ENCODE measurements at places on chromosomes 5 and 9. TPM values are rescaled to one million over a fixed set of nuclear protein-coding genes. Genes with fewer than 3 reads are reported as not detected.

Gene LECT2
- polyA plus RNA-seq = not detected

Gene SOHLH1
- not detected for polyA plus RNA-seq

Gene PTGES2
- 49.9 TPM for polyA plus RNA-seq

Gene TMEM232
- 5.0 TPM for polyA plus RNA-seq

DNA sequence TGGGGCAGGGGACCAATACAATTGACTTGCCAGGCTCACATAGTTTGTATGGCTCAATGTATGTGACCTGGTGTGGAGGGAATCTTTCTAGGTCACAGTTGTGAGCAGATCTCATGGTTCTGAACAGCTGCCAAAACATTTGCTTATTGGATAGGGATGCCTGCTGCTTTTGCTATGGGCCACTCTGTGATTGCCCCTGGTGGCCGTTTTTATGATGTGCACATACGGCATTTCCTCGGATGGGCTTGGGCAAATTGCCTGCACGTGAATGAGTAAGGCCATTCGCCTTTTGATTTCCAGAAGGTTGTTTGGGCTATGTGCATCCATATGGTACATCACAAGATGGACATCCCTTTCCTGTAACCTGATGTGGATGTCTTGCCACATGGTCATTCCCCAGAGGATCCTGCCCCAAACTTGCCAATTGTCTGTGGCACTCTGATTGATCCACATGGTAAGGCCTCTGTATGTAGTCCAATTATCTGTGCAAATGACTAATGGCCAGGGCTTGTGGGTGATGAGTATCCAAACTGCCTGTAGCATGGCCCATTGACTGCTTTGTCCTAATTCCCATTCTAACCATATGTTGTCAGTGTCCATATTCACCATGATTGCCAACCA is 10.7 kb upstream of the SLC22A4 start:
- peak; percentile 75 for DNase-seq

GRCh38 chr9:98989036-98990000 is 45.6 kb downstream of the COL15A1 start:
- DNase-seq = peak; percentile 32

- no peak for DNase-seq
Measured at GRCh38 chr9:124973807-124974206, 32.9 kb upstream of the GOLGA1 start.

- DNase-seq = no peak
Measured at GRCh38 chr5:146188358-146188757, 5.9 kb upstream of the LARS1 start.

- peak; percentile 35 for DNase-seq
Measured at GRCh38 chr5:142568283-142568995, 117.5 kb downstream of the FGF1 start.

DNA sequence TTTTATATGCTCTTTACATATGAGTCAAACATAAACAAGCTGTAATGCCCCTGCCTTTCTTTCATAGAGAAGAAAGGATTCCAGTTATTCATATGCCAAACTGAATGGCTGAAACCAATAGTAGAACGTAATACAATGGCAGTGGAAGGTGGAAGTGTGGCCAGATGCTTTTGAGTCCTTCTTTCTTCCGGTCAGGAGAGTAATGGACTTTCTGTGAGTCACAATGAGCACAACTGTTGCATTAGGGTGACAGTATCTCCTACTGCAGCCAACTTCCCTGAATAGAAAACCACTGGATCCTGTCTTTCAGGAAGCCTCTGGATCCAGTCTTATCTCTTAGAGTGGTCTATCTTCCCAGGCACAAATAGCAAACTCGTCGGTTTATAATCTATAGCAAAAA is 855.2 kb downstream of the MAT2B start:
- no peak for DNase-seq

DNA sequence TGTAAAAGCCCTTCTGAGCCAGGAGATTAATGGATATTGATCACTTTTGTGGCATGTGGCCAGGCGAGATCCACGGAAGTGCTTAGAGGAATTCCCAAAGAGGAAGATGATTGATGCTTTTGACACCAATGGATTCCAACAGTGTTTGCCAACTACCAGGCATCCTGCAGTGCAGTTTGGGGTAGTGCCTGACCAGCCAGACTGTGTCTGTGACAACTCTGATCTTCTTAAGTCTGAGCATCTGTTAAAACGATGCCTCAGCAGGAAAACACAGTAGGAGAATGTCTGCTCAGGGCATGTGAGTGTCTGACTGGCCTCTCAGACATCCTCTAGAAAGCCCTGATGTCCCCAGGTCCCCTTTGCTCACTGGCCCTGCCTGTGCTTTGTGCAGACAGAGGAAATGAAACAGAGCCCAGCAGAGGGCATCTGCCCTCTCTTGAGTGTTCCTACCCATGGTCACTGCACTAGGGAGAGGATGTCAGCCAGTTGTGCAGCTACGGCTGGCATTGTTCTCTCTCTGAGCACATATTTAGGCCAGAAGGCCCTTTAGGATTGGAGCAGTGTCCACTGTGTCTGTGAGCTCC is 57.0 kb downstream of the TRPC7 start:
- DNase-seq = no peak

DNA sequence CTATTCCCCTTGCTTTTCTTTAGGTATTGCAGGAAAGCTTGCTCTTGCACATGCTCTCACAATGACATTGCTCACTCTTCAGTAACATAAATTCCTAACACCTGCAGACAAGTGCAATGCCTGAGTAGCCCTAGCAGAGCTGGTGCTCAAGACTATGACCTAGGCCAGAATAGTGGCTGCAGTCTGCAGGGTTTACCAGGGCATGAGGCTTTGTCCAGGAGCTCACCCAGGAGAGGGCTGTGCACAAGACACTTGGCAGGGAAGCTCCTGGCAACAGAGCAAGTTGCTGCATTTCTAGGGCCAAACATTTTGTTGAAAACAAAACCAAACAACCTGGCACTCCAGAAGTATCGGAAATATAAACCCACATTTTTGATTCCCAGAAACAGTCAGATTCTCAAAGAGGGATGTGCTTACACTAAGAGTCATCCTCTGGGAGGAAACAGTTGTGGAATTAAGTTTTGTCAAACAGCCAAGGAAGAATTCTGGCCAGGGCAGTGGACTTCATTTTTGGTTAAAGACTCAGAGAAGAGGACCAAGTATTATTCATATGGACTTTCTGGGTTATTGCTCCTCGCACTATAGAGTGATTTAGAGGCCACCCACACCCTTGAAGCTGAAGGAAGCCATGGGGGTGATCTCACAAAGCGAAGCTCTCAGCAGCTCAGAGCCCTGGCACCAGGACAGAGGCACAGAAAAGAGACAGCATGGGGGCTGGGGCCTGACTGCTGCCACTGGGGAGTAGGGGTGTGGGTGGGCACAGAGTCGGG is 44.9 kb downstream of the MACROH2A1 start:
- DNase-seq = peak; percentile 32

- peak; percentile 98 for DNase-seq
Measured at GRCh38 chr5:56494300-56494731, 261.2 kb upstream of the ANKRD55 start.

- peak; percentile 30 for DNase-seq
Measured at GRCh38 chr9:102518324-102518723, 476.8 kb upstream of the CYLC2 start.
